ENCODE measurements at places on chromosomes 4 and X. TPM values are rescaled to one million over a fixed set of nuclear protein-coding genes. Genes with fewer than 3 reads are reported as not detected.

- no peak for DNase-seq
Measured at GRCh38 chr4:6576512-6576911, 1.5 kb downstream of the MAN2B2 start.

DNA sequence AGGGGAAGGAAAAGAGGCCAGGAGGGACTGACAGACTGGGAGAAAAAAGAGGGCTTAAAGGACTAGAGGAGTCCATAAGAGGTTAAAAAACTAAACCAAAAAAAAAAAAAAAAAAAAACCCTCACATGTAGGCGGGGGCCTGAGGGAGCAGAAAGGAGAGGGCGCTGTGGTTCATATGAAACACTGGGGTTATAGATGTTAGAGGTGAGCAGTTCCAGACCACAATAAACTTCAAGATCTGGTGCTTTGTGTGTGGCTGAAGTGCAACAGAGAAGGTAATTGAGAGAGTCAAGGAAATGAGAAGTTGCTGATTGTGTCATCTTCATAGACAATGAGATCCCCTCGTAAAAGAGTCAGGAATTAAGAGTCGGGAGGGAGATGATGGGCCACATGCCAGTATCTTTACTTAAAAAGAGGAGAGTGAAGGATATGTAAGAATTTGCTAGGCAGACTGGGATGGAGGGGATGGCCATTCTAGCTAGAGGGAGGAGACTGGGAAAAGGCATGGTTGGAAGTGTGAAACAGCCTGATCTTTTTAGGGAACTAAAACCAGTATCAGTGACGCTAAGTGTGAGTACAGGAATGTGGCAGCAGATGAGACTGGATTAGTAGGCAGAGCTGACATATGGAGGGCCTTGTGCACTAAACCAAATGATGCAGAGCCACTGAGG, 18.4 kb upstream of the OGT start:
- DNase-seq = no peak

DNA sequence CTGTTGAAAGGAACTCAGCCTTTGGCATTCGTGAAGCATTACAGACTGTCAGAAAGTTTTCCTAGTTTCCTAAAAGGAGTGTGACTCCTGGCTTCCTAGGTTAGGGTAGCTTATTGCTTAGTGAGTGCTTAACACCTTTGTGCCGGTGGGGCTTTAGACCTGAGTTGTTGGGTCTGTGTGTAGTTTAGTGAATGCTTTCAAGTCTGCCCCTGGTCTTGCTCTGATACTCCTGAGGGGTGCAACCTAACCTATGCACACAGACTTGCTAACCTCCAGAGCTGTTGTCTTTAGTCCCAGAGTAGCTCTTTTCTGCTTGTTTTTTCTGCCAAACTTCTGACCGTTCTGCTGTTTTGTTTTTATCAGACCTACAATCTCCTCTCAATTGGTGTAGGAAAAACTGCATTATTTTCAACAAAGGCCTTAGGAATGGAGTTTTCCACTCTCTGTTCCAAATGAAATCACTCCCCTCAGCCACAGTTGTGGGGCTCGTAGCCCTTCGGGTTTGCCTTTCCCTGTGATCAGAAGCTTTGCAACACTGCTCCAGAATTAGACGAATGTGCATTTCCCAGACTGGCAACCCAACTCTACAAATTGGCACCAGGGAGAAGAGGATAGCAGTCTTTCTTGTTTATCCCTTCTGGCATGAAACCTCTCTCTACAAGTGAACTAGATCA, 1399.1 kb upstream of the PCDH7 start:
- DNase-seq = no peak

Gene PKD2
- total RNA-seq = 18.8 TPM

Gene DCAF8L2
- 9.0 TPM for total RNA-seq

Gene P2RY8
- not detected for total RNA-seq

All from H4 (cell line).